A549 treated with AZD2906 at 1 μM for 4 hours (cell line): ENCODE measurements at places on chromosomes 12 and 14. TPM values are rescaled to one million over a fixed set of nuclear protein-coding genes. Genes with fewer than 3 reads are reported as not detected.

The CLEC6A gene
- total RNA-seq, result not detected in 5 replicates

The GALNT16 gene
- 2.6 to 3.1 TPM (median 2.7 TPM) in 5 replicates for total RNA-seq

The SYCP3 gene
- total RNA-seq, result 0.10 to 0.13 TPM (median 0.13 TPM) in 3 of 5 replicates, not detected in the others

The RDH5 gene
- total RNA-seq, result 1.9 to 2.6 TPM (median 2.1 TPM) in 5 replicates

The CCDC38 gene
- 0.06 to 0.13 TPM (median 0.10 TPM) in 5 replicates for total RNA-seq

The SIX1 gene
- total RNA-seq, result 5.7 to 7.5 TPM (median 6.9 TPM) in 5 replicates

The DCAF11 gene
- 20.3 to 26.4 TPM (median 20.7 TPM) in 5 replicates for total RNA-seq

The RNF212B gene
- total RNA-seq, result not detected in 5 replicates

The DPPA3 gene
- total RNA-seq, result not detected in 5 replicates

The P2RX2 gene
- not detected in 5 replicates for total RNA-seq

The TPPP2 gene
- total RNA-seq, result not detected in 5 replicates

The KRT86 gene
- total RNA-seq, result 30.0 to 47.3 TPM (median 45.3 TPM) in 5 replicates
